ENCODE measurements at places on chromosomes 11 and 22.

DNA sequence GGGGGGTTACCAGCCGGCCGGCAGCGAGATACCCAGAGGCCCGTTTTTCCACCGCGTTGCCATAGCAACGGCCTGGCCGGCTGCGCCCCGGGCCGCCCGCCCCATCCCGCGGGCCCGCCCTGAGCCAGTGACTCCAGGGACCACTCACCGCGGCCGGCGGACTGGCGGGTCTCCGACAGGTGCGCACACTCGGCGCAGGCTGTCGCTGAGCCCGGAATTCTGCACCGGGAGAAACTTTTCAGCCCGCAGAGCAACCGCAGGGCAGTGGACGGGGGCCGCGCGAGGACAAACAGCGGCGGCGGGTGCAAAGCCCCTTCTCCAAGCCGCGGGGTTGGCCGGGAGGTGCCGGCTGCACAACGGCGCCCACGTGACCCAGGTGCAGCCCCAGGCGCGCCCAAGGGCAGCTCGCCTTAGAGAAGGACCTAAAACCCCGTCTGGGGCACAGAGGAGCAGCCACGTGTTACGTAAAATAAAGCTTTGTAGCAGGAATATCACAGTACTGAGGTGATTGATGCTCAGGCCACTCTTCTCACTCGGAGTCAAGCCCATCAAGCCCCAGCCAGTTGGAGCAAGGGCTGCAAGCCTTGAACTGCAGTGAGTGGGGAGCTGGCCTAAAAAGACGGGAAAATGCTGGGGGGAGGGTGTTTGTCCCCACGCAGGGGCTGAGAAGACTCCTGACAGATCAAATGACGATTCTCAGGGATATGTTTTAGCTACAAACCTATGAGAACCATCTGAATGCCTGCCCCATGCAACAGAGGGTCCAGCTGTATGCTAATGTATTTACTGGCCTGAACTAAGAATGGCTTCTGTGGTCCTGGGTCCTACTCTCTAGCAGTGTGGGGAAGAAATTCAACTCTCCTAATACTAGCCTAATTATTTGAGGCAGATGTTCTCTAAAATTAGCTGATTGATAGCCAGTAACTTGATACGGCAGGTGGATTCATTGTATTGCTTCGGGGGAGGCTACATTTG, at the start of gene STK33:
STK33 (minus strand) TSS at position 294 of the 975 bp plus-strand sequence. CDS start 119,323 bp downstream, outside the sequence.
- peak; percentile 3 for DNase-seq

DNA sequence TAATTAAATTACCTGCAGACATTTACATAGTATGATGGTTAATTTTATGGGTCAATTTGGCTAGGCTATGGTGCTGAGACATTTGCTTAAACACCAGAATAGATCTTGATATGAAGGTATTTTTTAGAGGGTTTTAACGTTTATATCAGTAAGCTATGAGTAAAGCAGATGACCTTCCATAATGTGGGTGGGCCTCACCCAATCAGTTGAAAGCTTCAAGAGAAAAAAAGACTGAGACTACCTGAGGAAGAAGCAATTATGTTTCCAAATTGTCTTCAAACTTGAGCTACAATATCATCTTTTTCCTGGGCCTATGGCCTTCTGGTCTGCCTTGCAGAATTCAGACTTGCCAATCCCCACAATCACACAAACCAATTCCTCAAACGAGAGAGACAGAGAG, 498.8 kb upstream of the API5 start:
- DNase-seq = no peak

DNA sequence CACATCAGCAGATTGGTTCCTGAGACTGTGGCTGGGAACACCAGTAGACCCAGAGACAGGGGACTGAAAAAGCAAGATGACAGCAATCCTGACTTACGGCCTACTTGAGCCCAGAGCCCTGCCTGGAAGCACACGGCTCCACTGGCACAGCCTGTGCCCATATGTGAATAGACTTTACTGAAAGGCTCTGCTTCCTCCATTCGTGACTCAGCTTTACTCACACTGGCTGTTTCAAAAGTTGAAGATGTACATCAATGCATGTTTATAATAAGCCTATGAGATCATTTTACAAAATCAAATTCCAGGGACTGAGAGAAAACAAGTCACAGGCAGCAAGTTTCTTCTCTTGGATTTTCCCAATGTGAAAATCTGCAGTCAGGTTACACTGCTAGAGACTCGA, 134.6 kb upstream of the TEAD1 start:
- DNase-seq = no peak

- DNase-seq = no peak
Observed at GRCh38 chr11:104897891-104898684, at the start of gene CASP12. TSS of gene CASP12 (minus strand) at chr11:104898460.

DNA sequence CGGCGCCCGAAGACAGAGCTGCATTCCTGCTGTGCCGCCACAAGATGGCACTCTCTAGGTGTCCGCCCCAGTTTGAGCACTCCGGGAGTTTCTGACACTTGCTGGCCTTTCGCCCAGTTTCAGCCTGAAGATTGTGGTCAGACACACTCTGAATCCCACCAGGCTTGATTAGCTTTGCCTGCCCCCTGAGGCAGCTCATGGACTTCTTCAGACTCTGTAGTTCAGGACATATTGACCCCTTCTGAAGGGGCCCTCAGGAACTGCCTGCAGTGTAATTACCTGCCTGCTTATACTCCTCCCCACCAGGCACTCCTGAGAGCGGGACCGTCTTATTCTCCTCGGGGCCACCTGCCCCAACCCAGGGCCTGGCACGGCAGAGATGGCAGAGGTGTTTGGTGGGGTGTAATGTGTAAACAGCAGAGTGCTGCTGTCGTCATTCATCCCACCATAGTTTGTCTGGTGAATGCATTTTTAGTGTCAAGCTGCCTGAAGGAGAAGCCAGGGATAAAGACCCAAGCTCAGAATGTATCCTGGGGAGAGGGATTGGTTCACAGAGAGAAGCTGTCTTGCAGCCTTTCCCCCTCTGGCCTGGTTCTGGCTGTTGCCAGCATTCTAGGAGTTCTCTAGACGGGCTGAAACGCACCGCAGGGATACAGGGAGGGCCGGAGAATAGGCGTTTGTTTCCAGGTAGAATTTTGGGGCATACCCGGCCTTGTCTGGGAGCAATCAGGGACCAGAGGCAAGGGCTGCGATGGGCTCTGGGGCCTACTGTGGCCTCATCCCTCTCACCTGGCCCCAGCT, 46.4 kb downstream of the EIF3F start:
- DNase-seq = no peak

GRCh38 chr11:34324466-34324865, 33.3 kb downstream of the ABTB2 start:
- DNase-seq = no peak

- DNase-seq = no peak
Observed at GRCh38 chr11:121448431-121448941, 3.6 kb upstream of the SORL1 start.

GRCh38 chr11:106399624-106400023, 322.2 kb downstream of the AASDHPPT start:
- no peak for DNase-seq

DNA sequence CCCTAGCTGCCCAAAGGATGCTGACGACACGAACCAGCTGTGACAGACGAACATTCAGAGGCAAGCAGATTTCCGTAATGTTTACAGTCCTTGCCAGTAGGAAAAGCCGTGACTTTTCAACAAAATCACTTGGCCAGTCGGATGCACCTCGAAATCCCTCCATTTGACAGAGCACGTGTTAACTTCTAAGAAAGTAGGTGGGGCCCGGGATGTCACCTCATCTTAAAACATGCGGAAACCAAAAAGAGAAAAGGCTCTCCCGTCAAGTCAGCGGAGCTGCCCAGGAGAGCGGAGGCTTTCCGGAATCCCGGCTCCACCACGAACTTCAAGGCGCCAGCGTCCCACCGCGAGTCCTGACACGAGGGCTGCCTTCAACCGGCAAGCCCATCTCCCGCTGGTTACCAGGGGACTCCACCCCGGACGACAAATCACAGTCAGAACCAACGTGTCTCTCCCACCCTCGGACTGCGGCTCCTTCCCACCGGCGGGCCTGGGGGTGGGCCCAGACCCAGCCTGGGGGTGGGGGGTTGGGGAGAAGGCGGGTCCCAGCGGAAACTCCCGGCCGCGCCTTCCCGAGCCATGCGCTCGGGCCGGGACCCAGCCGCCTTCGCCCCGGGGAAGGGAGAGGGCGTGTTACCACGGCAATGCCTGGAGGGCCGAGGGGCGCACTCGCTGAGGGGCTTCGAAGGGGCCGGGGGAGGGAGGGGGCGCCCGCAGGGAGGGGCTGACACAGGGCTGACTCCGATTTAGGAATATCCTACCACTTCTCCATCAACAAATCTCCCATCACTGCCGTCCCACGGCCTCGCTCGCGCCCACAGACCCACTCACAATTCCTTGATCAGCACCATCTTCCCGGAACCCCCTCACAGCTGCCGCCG, 475 bp downstream of the PITPNB start:
- DNase-seq = no peak

GRCh38 chr11:129418039-129418438, 42.4 kb downstream of the BARX2 start:
- no peak for DNase-seq

- no peak for DNase-seq
Observed at GRCh38 chr11:12807621-12808020, 133.4 kb downstream of the TEAD1 start.
